ENCODE measurements at places on chromosomes 7 and 10.
A peak's percentile ranks its signal among the peaks of the same experiment; 100 is the strongest.

GRCh38 chr10:14588084-14588937, 186.4 kb downstream of the FAM107B start:
- DNase-seq = no peak

GRCh38 chr10:107425931-107426553, 261.5 kb upstream of the SORCS1 start:
- DNase-seq = no peak

DNA sequence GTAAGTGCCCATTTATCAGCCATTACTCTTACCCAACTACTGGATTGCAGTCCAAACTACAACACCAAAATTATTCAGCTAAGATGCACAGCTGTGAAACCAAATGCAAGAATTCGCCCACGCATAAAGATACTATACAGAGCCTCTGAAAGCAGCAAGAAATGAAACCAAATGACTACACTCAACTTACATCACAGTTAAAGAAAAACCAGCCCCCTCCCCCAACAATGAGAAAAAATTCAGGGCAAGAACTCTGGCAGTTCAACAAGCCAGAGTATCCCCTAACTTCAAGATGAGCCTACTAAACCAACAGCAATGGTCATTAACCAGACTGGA, 209.1 kb upstream of the VWC2 start:
- DNase-seq = no peak

DNA sequence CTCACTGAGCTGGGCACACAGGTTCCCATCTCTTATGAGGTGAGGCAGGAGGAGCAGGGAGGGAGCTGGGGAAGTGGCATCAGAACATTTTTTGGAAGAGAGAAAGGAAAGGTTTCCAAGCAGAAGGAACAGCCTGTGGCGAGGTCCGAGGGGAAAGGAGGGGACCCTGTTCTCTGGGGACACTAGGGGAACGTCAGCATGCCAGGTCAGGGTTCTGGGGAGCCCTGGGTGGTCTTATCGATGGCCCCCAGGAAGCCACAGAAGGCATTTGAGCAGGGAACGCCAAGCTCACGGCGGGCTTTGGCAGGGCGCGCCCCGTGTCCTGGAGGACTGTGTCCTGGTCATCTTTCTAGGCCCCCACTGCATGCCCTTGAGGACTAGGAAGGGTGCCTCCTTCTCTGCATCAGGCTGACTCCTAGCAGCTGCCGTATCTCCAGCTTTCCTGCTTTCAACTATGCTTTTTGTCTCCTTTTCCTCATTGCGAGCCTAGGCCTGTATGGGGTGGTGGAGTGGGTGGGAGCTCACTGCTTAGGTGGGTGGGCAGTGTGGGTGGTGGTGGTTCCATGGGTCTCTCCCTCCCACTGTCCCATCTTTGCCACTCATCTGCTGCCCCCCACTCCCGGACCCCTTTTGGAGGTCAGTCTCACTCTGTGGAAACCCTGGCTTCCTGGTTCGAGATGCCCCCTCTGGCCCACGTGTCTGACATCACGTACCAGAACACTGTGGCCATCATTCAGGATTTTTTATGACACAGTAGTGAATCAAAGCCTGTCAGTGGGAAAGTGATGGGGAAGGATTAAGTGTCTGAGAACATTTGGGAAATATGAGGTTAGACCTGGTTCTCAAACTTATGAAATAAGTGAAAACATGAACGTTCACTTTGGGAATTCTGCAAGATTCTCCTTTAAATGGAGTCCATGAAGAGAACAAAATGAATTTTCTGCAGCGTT, 89.1 kb downstream of the CUX1 start:
- no peak for DNase-seq

- no peak for DNase-seq
Measured at GRCh38 chr10:78706726-78707540, 361.8 kb upstream of the ZMIZ1 start.

GRCh38 chr7:157458254-157458633, 121.4 kb downstream of the DNAJB6 start:
- DNase-seq = no peak

DNA sequence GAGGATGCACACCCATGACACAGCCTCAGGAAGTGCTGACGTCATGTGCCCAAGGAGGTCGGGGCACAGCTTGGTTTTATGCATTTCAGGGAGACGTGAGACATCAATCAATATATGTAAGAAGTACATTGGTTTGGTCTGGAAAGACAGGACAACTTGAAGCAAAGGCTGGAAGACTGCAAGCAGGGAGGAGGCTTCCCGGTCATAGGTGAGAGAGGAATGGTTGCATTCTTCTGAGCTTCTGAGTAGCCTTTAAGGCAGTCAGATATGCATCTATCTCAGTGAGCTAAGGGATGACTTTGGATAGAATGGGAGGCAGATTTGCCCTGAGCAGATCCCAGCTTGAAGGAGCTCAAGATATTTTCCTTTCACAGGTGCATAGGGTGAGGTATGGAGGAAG, 349.5 kb downstream of the TYW1 start:
- no peak for DNase-seq

- no peak for DNase-seq
Measured at GRCh38 chr10:78576276-78576675, 492.5 kb upstream of the ZMIZ1 start.

GRCh38 chr7:31119249-31119648, 67.1 kb downstream of the ADCYAP1R1 start:
- no peak for DNase-seq

GRCh38 chr7:129298268-129298893, 73.6 kb downstream of the AHCYL2 start:
- peak; percentile 30 for DNase-seq

DNA sequence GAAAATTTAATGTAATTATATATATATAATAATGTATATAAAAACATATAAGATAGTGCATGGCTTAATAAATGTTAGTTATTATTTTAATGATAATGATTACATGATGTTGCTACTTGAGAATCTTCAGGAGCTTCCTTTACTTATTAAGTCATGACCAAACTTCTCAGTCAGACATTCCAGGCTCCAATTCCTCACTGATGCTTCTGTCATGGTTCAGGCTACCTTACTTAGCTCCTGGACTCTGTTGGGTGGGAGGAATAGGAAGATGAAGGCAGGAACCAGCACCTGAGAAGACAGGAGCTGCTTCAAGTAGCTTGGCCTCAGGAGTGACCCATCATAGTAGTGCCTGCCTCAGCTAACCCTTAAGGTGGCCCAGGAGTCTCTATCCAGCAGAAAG, 55.0 kb upstream of the EEPD1 start:
- DNase-seq = no peak

- DNase-seq = no peak
Measured at GRCh38 chr7:1939434-1940401, 269.6 kb downstream of the ELFN1 start.

DNA sequence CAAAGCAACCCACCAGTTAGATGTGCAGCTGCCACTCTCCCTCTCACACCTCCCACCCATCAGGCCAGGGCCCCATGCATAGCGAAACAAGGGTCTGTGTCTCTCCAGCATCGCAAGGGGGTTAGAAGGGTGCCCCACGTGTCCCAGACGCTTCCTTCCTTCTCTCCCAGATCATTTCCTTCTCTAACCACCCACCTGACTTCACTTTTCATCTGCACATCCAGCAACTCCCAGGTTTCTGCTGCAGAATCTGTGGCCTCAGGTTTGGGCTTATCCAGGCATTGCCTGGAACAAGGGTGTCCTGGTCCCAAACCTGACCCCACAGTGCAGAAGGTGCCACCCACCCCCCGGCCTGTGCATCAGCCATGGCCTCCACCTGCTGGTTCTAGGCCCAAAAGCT, 14.4 kb downstream of the PDIA4 start:
- no peak for DNase-seq

- no peak for DNase-seq
Measured at GRCh38 chr7:140084972-140085371, 22.2 kb upstream of the PARP12 start.

- DNase-seq = no peak
Measured at GRCh38 chr10:865924-866576, 65.5 kb downstream of the LARP4B start.

GRCh38 chr7:25369786-25370185, 141.5 kb upstream of the NPVF start:
- DNase-seq = no peak

GRCh38 chr10:49778197-49778596, 16.1 kb upstream of the OGDHL start:
- no peak for DNase-seq

DNA sequence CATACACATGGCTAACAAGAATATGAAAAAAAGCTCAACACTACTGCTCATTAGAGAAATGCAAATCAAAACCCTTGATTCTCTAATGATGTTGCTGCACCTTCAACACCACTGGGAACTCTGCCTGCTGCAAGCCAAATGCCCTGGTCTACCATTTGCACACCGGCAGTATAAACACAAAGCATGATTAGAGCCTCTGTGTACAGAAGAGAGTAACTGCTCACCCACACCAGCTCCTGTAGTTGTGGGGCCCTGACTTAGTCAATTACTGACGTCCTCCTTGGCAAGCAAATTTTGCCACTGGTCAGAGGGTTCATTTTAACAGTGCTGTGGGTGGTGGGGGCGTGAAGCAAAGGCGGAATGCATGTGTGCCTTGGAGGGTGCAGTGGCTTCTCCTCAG, 96.1 kb upstream of the RHEB start:
- DNase-seq = no peak

DNA sequence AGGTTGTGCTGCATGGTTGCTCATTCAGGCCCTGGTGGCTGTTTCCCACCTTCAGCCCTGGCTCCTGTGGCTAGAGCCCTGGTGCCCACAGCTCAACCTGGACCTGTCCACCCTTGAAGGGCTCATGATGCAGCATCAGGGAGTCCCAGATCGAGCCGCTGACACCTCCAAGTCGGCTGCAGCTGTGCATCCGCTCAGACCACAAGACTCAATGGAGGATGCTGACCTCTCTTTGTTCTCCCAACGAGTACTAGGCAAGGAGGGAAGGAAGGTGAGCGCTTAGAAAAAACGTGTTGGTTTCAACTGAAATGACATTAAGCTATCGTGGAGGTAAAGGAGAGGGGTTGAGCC, 9.5 kb upstream of the C10orf95 start:
- no peak for DNase-seq

GRCh38 chr10:3666525-3667302, 118.3 kb downstream of the KLF6 start:
- DNase-seq = peak; percentile 50

- no peak for DNase-seq
Measured at GRCh38 chr10:42924484-42924883, 141.9 kb downstream of the BMS1 start.

- no peak for DNase-seq
Measured at GRCh38 chr10:76357726-76358415, 926.4 kb downstream of the LRMDA start.

DNA sequence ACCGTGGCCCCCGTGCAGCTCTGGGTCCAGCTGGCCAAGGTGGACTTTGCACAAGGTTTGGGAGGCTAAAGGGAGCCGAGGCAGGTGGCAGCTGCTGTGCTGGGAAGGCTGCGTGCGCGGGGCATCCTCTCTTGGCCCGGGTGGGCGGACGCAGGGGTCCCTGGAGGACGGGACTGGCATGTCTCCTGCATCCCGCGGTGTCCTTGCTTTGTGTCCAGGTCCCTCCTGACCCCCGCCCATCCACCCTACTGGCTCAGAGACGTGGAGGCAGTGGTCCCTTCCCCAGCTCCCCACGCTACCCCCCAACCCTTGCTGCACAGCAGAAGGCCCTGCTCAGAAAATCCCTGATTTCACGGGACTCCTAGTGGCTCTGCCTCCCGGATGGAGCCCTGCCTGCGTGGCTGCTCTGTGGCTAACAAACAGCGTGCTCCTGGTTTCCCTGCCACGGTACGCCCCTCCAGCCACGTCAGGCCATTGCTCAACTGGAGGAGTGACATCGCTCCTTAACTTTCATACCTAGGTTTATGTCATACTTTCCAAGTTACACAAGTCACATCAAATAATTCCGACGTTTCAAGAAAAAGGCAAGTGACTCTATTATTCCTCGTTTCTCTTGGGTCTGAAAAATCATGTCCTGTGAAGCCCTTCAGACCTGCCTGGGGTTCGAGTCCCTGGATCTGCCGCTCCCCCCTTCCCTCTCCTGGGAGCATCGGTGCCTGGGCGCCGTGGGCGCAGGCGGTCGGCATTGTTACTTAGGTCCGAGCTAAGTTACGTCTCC, 421.9 kb downstream of the DNAJB6 start:
- no peak for DNase-seq

DNA sequence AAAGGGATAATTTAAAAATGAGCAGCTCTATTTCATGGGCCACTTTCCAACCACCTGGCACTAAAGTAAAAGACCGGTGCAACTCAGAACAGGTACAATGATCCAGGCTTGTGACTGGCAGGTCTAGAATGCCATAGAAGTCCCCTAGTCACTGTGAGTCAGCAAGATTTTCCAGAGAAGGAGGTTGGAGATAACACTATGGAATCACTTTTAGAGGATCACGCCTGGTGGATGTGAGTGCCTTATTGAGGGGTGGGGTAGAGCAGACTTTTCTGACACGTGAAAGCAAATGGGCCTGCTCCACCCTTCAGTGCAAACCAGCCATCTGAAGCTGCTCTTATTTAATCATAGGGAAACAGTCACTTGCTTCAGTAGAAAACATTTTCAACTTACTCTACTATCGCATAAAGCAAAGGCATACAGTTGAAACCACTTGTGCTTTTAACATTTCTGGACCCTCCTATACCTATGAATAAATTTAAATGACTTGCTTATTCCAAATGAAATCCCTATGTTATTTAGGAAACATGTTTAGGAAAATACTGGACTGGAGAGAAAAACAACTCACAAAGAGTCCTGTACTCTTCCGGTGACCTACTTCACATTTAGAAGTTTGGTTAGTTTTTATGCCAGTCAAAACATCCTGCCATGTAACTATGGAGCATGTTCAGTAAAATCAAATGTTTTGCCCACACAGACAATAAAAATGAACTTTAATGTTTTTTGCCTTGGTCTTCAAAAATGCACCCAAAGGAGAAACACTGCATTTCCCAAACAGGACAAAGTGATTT, 21.5 kb upstream of the AKR1C1 start:
- no peak for DNase-seq

DNA sequence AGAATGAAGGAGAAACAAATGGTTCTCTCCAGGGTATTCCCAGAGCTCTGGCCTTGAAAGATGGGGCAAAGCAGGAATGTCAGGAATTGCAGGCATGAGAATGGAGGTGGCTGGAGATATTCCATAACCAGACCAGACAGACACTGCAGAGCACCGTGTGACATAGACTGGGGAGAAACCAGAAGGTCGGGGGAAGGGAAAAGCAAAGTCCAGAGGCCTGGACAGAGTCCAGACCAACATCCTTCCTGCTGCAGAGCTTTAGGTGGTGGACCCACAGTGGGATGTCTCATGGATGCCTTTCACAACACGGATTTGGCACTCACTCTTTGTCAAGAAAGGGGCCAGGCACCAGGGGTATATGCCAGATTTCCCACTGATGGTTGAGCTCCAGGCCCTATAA, 177.2 kb upstream of the INHBA start:
- no peak for DNase-seq

DNA sequence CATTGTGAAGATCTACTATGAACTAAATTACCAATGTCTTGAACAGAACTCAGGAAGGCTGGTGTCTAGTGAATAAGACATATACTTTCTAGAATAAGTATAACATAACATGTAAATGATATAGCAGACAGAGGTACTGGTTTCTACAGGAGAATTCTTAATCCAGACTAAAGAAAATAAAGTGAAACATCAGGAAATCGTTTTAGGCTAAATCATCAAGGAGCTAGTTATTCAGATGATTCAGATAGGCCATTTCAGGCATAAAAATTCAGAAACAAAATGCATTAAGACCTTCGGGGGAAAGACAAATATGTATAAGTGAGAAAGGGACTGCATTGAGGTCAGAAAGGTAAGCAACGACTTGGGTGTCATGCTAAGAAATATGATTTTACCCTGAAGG, 170.6 kb downstream of the LRRN3 start:
- no peak for DNase-seq
